ENCODE measurements at places on chromosomes 12 and 14.

- no peak for DNase-seq
Observed at GRCh38 chr12:28787151-28787550, 361.9 kb upstream of the FAR2 start.

- no peak for DNase-seq
Observed at GRCh38 chr14:44649061-44649460, 142.0 kb upstream of the FSCB start.

GRCh38 chr14:97878727-97879126, 1081.5 kb downstream of the VRK1 start:
- DNase-seq: no peak

DNA sequence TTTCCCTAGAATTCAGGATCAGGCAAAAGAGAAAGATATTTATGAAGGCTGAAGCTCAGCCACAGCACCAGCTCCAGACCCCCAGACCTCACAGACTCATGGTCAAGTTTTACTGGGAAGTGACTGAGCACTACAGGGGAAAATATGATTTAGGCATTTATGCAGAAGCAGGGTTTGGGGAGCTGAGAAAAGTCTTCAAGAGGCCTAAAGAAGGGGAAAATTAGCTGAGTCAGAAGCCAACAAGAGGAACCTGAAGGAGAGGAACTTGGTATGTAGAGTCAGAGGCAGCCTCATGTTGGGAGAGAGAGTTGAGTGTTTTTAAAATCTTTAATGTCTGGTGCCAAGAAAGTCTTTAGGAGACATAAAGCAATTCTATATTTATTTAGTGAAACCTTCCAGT, 63.0 kb downstream of the FOS start:
- peak; percentile 90 for DNase-seq

- no peak for DNase-seq
Observed at GRCh38 chr12:26713885-26714383, 119.1 kb downstream of the ITPR2 start.

DNA sequence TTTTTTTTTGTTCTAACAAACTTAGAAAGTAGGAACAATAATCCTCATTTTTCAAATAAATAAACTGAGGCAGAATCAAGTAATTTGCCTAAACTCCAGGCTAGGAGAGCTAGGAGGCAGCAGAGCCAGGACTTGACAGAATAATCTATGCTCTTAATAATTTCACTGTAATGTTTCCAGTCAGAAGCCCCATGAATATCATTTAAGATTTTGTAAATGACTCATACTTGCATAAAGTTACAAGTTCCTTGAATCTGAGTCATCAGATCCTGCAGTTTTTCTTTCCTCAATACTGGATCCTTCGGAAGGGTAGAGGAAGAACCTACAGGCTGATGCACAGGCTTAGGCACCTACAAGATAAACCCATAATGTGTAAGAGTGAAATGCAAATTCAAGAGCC, 29.0 kb downstream of the CAPRIN2 start:
- DNase-seq: no peak

DNA sequence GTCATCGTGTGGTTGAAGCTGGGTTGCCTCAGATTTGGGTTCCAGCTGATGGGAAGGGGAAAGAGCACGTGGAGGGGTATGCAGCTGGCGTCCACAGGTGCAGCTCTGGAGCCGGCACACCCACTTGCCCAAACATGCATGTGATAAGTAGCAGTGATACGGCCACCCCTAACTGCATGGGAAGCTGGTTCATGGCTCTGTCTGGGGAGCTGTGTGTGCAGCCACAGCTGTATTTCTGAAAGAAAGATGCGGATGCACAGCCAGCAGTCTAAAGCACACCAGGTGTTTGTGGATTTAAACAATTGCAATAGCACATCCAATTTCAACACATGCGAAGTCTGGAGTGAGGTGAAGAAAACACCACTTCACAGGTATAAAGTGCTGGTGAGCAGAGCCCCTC, 181.4 kb downstream of the EFCAB11 start:
- DNase-seq: no peak

DNA sequence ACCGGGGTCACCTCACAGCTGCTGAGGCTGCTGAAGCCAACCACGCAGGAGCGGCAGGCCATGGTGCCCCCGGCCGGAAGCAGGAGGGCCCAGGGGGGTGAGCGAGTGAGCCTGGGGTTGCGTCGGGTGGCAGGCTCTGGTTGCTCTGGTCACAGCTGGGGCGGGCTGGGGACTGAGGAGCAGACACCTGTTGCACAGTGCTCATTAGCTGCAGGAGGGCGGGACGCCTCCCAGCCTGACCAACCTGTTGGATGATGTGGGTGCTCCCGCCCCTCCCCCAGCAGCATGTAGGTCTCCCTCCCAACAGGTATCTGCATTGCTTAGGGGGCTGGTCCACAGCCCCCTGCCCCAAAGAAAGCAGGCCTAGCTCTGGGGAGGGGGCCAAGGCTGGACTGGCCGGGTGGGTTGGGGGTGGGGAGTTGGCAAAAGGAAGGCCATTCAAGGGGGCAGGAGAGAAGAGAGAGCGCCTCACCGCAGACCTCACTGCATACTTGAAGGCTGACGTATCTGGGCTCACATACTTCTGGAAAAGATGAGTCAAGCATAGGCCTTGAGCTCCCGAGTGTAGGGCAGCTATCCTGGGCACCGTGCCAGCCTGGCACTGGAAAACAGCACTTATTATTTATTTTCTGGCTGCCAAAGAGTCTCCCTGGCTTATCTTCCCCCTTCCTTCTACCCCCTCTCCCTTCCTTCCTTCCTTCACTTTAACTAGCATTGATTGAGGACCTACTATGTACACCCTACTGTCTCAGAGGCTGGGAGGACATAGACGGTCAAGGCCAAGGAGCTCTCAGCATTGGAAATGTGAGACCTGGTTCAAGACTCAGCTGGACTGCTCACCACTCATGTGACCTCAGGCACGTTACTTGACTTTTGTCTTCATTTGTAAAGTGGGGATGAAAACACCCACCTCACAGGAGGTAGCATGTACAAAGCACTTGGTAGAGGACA, at the start of gene KRT80:
Gene KRT80, minus strand, starts transcription at position 174 of the 951 bp plus-strand sequence. Its CDS starts 112 bp downstream, at position 62.
- peak; percentile 20 for DNase-seq

DNA sequence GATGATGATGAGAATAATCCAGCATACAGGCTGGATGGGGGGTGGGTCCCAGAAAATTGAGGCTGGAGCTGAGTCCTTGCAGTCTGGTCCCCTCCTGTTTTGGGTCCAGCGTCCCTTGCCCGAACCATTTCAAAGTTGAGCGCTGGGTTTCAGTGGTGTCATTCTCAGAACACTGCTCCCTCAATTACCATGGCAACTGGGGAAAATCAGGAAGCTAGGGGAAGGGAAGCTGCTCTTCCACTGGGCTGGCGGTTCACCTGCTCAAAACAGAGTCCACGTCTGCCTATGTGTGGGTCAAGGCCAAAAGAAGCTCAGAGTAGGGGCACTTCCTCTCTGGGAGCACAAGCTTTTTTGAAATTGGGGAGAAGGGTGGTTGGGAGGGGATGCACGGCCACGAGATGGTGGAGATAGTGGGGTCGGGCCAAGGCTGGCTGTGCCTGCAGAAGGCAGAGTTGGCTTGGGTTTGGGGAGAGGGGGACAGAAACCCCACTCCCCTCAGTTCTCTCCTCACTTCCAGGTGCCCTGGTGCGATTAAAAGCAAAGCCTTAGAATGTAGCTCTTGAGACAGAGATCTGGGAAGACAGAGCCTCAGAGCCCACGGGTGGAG, 1.7 kb upstream of the NOS1 start:
- DNase-seq: no peak

DNA sequence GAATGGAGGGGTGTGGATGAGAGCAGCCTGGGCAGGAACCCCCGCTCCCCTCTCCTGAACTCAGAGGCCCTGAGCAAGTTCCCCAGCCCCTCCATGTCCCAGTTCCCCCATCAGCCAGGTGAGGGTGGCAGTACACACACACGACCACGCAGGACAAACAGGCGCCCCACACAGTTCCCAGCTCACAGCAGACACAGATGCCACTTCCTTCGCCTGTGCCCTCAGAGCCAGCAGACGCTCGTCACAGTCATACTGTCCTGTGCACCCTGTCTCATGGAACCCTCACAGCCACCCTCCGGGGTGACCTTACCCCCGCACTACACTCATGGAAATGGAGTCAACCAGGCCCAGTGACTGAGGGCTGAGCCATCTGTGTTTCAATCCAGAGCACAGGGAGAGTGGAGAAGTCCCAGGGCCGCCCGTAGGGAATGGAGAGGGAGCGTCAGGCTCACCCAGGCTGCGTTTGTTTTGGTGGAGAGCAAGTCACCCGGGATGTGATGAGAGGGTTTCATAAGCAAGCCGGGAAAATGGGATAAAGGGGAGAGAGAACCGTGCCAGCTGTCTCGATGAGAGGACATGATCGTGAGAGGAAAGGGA, 47.5 kb upstream of the DYNC1H1 start:
- DNase-seq: no peak

DNA sequence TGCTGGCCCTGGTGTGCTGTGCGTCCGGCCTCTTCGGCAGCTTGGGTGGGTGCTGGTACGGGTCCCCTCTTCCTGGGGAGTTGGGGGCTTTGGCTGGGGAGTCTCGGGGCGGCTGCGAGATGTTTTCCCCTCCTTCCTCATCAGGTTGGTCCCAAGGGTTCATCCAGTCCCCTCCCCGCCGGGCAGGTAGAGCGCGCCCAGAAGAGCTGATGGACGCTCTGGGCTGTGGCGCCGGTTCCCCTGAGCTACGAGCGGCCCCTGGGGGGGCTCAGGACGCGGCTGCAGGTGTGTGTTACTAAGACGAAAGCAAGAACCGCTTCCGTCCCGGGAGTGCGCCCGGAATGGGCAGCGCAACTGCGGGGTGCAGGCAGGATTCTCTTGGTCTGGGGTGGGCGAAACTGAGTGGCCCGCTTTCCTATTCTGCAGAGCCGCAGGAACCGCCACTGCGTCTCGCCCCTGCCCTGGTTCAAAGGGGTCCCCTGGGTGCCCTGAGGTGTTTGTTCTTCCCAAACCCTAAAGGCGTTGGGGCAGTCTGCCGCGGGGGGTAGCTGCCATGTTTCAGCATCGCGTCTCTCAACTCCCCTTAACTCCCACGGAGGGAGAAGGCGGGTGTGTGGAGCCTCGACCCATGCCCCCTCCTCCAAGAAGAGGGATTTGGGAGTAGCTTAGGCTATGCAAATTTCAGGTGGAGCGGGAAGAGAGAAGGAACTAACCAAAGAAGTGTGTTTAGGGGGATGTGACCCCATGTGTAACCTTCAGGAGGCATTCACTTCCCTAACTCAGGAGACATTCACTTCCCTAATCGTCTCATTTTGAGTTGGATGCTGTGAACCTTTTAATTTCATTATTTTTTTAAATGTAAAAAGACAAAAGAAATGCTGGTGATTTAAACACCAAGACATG, 1.2 kb downstream of the SLC24A4 start:
- no peak for DNase-seq

DNA sequence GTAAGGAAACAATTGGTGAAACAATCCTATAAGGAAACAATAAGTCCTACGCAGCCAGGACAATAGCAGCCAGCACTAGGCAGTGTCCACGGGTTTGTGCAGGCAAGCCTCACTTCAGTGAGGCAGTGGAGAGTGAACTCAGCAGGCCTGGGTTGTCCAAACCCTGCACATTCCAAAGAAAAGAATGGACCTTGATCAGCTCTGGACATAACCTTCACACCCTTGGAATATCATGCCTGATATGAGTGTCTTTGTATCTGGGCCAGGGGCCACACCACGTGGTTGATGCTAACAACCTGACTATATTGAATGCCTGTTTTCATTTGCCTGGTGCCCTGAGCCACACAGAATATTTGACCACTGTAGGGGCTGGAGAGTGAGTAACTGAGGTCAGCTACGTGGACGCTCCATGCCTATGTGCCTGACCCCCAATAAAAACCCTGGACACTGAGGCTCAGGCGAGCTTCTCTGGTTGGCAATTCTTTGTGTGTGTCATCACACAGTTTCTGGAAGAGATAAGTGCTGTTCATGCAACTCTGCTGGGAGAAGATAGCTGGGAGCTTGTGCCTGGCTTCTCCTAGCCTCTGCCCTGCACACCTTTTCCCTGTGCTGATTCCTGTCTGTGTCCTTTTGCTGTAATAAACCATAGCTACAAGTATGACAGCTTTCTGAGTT, 81.4 kb upstream of the NCOR2 start:
- DNase-seq: no peak

GRCh38 chr12:116397148-116397547, 119.7 kb upstream of the MED13L start:
- DNase-seq: no peak

- no peak for DNase-seq
Observed at GRCh38 chr12:115467531-115467930, 783.6 kb upstream of the TBX3 start.

GRCh38 chr12:113369391-113369985, 11.1 kb downstream of the PLBD2 start:
- no peak for DNase-seq

- DNase-seq: no peak
Observed at GRCh38 chr14:37237094-37237493, 39.4 kb downstream of the MIPOL1 start.

GRCh38 chr12:60263836-60264493, 668.1 kb downstream of the SLC16A7 start:
- DNase-seq: no peak

GRCh38 chr14:39243831-39244230, 10.1 kb downstream of the MIA2 start:
- DNase-seq: no peak

- DNase-seq: peak; percentile 99
Observed at GRCh38 chr12:76031414-76032042, at the start of gene PHLDA1. Gene PHLDA1, minus strand, starts transcription at chr12:76031776.

DNA sequence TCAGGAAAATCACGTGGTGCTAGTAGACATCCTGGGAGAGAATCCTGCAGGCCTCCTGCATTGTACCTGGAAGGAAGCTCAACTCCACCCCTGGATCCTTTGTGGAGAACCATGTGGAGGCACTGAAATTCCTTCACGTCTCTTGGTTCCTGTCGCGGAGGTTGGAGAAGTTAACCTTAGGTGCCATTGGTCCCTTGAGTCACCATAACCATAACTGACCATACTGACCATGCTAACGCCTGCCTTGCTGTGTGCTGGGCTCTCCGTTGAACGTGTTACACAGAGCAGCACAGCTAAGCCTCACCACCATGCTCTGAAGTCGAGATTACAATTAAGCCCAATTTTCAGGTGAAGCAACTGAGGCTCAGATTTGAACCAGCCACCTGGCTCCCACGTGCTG, 18.6 kb downstream of the C14orf132 start:
- no peak for DNase-seq

DNA sequence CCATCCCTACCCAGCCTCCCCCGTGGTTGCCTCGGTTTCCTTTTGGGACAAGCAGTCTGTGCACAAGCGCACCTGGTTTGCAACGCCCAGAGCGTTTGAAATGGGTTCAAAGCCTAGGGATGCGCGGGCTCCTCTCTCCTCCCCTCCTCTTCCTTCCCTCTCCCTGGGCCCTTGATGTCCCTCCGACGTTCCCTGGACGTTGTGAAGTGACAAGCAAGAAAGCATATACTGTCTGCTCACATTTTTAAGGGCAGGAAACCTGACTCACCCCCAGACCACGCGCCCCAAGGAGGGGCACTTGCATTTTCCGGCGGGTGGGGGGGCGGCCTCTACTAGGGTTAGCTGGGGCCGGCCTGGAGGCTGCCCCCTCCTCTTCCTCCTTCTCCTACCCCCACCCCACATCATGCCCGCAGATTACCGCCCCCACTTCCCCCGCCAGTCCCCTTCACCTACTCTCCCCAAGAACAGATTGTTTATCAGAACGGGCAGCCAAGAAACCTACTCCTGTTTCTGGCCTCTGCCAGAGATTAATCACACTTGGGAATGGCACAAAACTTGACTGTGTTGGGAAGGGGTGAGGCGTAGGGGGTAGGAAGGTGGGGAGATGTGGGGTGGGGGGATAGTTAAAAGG, 9.5 kb upstream of the IRF2BPL start:
- DNase-seq: peak; percentile 84

Data from NB4 (cell line).